ENCODE measurements at places on chromosomes 3 and 15.

GRCh38 chr3:111691293-111691909 is 96.3 kb upstream of the ZBED2 start:
- no peak for DNase-seq

GRCh38 chr3:101803173-101803782 is 24.3 kb downstream of the NXPE3 start:
- peak; percentile 20 for DNase-seq

- DNase-seq, result no peak
Observed at GRCh38 chr3:126146525-126147146, 33.8 kb downstream of the ALDH1L1 start.

DNA sequence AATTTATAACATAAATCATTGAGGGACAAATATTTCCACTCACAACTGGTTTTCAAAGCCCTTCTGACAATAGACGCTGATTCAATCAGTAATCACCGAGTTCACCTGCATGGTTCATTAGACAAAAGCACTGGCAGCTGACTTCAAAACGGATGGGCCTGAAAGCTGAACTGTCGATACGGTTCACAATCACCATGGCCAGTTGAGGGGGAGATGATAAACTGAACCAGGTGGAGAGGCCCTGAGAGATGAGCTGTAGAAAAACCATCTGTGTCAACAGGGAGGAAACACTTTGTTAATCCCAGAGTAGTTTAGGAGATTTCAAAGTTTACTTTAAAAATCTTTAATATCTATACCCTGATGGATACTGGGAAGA is 75.0 kb downstream of the PEX5L start:
- DNase-seq, result no peak

GRCh38 chr3:15064299-15064834 is 748 bp downstream of the MRPS25 start:
- DNase-seq, result no peak

DNA sequence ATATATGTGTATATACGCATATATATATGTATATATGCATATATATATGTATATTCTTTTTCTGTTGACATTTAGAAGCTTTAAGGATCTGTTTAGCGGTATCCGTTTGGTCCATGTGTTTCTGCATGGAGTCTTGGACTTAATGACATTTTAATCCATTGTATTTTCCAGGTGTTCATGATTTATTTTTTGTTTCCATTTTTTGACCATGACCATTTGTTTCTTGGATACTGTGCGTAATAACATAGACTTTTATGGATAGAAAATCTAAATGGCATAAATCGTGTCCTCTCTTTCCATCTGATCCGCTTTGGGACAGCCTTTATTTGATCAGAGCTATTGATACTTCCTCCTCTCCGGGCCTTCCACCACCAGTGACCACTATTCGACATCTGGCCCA is 19.5 kb downstream of the CRYBG3 start:
- DNase-seq, result no peak

DNA sequence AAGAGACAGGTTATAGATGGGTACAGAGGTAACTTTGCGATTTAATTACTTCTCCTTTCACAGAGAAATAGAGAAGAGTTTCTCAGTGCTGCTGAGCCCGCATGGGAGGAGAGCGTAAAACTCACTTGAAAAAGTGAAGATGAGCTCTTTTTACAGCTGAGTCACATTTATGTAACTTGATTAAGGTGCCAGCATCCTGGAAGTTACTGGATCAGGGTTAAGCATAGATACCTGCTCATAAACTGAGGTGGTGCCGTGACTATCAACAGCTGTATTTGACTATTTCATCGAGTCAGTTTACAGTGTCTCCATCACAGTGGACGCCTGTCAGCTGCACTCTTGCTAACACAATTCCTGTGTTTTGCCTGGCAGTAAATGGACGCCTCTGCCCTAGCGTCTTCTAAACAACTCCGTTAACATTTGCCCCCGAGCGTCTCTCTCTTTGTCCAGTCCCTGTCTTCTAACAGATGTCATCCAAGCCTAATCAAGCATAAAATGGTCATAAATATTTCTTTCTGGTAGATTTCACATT is 414.6 kb downstream of the FOXP1 start:
- no peak for DNase-seq

DNA sequence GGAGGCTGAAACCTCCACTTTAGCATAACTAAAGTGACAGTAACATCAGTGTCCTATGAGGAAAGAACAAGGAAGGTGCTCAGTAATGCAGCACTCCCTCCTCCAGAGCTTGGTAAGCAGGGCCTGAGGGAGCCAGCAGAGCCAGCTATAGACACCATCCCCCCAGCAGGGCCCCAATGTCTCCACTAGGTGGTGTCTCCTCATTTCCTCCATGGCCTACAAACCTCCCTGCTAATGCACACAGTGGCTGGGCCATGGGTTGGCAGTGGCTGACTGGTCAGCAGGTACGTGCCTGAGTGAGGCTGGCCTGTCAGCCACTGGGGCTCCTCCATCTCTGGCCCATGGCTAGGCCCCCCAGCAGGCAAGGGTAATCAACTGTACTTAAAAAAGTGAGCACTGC is 13.6 kb downstream of the MRPS25 start:
- no peak for DNase-seq

GRCh38 chr3:184154885-184155643 is at the start of gene DVL3:
DVL3 (plus strand) TSS chr3:184155377; CDS start chr3:184155636, 259 bp downstream.
- no peak for DNase-seq

GRCh38 chr3:46646700-46647099 is 34.4 kb downstream of the FAM240A start:
- no peak for DNase-seq

All from NCI-H1436 treated with DMSO at 0.1 percent for 48 hours (cell line).